ENCODE measurements at places on chromosomes 3 and 15.

DNA sequence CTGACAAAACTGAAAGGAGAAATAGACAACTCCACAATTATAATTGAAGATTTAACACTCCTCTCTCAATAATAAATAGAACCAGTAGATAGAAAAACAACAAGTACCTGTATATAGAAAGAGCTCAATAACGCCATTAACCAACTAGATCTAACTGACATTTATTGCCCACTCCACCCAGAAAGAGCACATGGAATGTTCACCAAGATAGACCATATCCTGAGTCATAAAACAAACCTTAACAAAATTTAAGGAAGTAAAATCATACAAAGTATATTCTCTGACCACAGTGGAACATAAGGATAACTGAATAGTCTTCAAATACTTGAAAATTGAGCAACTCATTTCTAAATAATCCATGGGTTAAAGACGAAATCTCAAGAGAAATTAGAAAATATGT, 25.1 kb downstream of the KBTBD12 start:
- H3K4me1 ChIP-seq, result no peaks in the 10 kb centered on the region
- DNase-seq, result no peak
- no peaks in the 10 kb centered on the region for H3K36me3 ChIP-seq
- H3K4me3 ChIP-seq, result no peak overlapping the region
- H3K27ac ChIP-seq, result no peak overlapping the region

DNA sequence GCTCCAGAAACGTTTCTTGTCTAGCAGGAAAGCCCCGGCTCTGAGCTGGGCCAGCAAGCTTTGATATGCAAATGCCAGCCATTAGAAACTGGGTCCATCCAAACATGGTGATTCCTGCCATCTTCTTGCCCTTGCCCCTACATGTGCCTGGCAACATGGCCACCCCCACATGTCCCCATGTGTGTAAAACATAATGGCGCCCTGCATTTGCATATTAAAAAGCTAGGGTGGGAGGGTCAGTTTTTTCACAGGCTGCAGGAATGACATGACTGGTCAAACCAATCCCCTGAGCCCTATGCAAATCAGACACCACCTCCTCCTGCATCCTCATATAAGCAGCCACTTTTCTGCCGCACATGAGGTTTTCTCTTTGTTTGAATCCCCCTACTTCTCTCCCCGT, 21.2 kb downstream of the GPR156 start:
- no peak for DNase-seq
- no peaks in the 10 kb centered on the region for H3K4me1 ChIP-seq
- H3K27ac ChIP-seq, result no peak overlapping the region

GRCh38 chr3:120567370-120568201, 28.6 kb upstream of the NDUFB4 start:
- no peaks in the 10 kb centered on the region for H3K36me3 ChIP-seq
- no peak overlapping the region for H3K4me3 ChIP-seq
- DNase-seq, result peak; percentile 53
- peaks cover 2% of the 10 kb centered on the region for H3K27me3 ChIP-seq
- H3K4me1 ChIP-seq, result no peaks in the 10 kb centered on the region
- H3K27ac ChIP-seq, result no peak overlapping the region

DNA sequence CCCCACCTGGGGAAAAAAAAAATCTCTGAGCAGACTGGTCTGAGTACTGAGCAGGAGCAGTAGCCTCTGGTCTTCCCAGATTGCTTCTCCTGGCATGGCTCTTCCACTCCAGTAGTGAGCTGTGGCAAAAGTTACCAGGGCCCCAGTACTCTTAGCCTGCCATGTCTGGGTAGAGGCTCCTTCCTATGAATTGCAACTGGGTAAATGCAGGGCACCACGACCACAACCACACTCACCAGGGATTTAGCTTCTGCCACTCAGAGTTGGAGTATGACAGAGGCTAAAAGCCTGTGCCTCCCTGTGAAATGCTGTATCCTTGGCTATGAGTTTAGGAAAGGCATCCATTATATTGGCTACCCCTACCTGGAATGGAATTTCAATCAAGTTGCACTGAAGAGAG, 67.9 kb upstream of the CCDC54 start:
- peaks cover 13% of the 10 kb centered on the region for H3K27me3 ChIP-seq
- no peak overlapping the region for H3K4me3 ChIP-seq
- DNase-seq, result no peak
- H3K36me3 ChIP-seq, result no peaks in the 10 kb centered on the region
- no peaks in the 10 kb centered on the region for H3K4me1 ChIP-seq
- no peak overlapping the region for H3K27ac ChIP-seq

DNA sequence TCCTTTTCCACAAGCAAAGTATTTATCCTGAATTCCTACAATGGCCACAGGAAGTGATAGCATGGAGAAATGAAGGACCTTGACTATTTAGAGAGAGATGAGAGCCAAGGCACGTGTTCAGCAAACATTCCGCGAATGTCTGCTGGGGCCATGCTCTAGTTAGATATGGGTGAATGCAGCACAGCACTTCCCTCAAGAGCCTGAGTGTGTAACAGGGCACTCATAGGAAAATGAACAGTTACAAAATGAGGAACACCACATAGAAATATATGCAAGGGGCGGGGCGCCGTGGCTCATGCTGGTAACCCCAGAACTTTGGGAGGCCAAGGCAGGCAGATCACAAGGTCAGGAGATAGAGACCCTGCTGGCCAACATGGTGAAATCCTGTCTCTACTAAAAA, 406.9 kb downstream of the NR2F2 start:
- no peak overlapping the region for H3K27ac ChIP-seq
- no peaks in the 10 kb centered on the region for H3K36me3 ChIP-seq
- no peaks in the 10 kb centered on the region for H3K27me3 ChIP-seq
- no peaks in the 10 kb centered on the region for H3K4me1 ChIP-seq

All from activated CD4-positive, alpha-beta T cell treated with anti-CD3 and anti-CD28 coated beads, Interleukin-2, amount 10 ng/mL, durations not matched to agents 24 days and 14 days (primary cell).